ENCODE measurements at places on chromosomes 12 and 14.

DNA sequence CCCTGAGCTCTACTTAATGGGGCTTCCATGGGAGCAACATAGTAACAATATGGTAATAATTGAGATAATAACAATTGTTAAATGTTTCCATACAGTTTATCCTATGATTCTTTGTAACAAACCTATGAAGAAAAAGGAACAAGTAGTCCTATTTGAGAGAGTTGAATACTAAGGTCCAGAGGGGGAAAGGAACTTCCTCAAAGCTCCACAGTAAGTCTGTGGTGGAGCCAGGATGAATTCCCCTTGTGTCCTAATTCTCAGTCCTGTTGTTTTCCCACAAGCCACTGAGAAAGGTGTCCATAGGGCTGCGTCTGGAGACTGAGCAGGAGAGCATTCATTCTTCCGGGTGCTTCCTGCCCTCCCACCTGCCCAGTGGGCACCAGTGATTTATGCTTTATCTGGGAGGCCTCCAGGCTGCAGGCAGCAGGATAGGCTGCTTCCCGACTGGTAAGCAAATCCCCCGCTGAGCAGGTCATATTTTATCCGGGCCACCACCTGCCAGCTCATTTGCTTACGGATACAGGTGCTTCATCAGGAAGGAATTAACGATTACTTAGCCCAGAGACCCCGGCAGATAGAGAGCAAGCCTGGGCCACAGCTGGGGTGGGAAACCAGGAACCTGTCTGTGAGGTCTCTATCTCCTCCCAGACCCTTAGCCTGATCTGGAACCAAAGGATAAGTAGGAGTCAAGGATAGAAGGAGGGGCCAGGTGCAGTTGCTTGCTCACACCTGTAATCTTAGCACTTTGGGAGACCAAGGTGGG, 33.9 kb upstream of the FAM222A start:
- DNase-seq, result no peak

GRCh38 chr14:32077081-32078022, at the start of gene ARHGAP5:
ARHGAP5 (plus strand) TSS chr14:32077304; CDS start chr14:32090670, 13,366 bp downstream.
- DNase-seq, result peak; percentile 63

DNA sequence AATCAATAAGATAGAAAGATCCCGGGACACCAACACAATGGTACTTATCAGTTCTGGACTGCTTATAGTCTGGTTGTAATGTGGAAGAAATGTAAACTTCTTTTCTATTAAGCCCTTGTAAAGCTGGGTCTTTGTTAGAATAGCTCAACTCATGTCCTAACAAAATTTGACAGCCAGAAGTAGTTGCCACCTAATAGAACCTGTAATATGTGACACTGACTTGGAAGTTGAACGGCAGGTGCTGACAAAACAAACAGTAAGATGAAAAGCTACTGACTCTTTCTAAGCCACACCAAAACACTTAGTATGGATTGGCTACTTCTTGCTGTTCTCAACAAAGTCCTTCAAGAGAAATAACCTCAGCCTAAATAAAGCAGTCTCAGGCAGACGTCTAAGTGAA, 56.6 kb downstream of the KIF21A start:
- DNase-seq, result no peak

GRCh38 chr14:76541594-76542219, 165.8 kb downstream of the ESRRB start:
- no peak for DNase-seq

DNA sequence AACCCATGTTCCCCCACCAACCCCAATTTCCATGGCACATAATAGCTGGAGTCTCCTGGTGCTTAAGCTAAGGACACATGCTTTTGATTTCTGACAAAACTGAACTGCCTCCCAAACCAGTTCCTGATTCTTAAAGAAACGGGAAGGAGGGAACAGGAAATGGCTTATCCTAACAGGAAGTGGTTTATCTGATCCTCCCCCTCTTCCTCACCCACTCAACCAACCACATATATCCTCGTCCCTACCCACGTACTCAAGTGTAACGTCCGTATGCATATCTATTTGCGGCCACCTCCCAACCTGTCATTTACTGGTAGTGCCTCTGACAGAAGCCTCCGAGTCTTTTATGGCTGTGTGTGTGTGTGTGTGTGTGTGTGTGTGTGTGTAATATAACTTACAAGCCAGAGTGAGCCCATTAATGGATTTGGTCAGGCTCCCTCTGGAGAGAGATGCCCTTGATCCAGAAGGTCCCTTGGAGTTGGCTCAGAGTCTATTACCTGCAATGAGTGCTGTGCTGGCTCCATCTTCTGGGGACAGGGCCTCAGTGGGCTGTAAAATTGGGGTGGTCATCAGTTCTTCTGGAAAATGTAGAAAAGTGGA, 7.7 kb downstream of the DAZAP2 start:
- no peak for DNase-seq

DNA sequence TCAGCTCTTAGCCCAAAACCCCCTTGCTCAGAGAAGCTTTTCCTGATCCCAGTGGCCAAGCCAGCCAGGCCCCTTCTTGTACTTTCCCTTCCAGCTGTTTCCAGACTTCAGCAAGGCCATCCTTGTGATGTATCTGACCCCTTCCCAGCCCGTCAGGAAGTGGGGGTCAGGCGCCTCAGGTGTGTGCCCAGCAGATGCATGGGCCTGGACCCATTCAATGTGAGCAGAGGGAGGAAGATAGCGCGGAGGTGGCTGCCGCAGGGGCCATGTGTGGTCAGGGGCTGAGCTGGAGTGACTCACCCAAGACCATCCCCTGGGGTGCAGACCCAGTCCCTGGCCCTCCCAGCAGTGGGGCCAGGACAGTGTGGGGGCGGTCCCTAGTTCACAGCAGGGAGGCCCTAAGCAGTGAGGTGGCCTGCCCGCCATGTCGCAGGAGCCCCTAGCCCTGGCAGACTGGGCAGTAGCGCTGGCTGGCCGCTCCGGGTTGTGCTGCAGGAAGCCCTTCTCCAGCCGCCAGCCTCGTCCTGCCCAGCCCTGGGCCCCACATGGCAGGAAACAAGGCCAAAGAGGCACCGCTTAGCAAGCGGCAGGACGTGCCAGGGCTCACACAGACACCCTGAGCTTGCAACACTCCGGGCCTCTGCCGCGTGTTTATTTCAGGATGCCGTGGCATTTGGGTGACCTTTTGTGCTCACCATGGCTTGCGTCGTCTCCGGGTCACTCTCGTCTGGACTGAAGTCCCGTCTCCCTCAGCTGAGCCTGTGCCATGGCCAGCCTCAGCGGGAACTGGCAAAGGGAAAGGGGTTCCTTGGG, 12.0 kb downstream of the ADSS1 start:
- DNase-seq, result peak; percentile 42

GRCh38 chr14:61080591-61081010, 99.6 kb downstream of the SLC38A6 start:
- DNase-seq, result peak; percentile 88

DNA sequence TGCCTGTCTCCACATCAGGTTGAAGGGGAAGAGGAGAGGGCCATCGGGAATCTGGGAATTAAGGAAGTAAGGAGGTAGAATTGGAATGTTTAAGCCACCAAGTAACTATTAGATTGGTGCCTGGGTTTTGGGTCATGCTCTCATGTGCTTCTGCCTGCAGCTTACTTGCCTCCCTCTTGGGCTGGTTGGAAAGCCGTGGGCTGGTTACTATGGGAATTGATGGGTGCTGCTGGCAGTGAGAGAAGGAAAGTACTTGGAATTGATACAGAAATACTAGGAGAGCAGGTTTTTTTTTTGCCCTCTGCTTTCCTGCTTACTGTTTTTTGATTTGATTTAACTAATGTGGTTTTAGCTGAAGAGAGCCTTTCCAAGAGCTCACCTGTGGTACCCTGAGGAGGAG, 493.5 kb upstream of the RGS6 start:
- DNase-seq, result no peak

DNA sequence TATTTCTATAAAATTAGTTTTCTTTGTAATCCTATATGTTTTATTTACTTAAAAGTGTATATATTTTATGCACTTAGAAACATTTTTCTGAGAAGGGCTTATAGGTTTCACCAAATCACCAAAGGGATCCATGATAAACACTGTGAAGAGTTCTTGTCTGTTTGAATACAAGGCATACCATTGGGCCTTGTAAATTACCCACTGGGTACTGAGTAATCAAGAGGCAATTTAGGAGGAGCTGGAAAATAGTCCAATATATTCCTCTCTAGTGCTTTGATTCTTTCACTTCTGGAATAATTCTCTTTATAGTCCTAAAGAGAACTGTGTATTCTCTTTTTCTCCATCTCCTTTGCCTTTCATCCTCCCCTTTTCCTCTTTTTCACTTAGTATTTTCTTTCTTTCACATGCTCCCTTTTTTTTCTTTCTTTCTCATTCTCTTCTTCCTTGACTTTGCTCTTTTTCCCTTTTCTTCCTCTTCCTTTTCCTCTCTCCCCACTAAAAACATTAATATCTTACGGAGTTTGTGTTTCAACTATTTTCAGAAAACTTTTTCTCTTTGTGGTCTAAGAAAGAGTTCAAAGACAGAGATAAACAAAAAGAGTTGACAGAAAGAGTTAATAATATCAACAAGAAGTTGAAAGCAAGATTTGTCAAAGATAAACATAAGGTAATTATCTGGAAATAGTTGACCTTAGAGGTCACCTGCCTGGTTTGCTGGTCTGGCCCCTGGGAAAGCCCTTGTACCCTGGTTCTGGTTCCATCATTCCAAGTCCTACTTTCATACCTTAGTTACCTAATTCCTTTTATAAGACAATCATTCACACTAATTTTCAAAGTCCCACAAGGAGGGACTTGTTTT, 435.3 kb downstream of the RAD51B start:
- no peak for DNase-seq

- DNase-seq, result peak; percentile 40
Observed at GRCh38 chr14:50599700-50600444, 39.9 kb downstream of the ATL1 start.

- DNase-seq, result no peak
Observed at GRCh38 chr14:37329189-37330001, 131.7 kb downstream of the MIPOL1 start.

All from muscle of arm (tissue), 14 donors.